ENCODE measurements at places on chromosomes 5 and 9. TPM values are rescaled to one million over a fixed set of nuclear protein-coding genes. Genes with fewer than 3 reads are reported as not detected.

GRCh38 chr9:129473523-129474244 lies 147.2 kb downstream of the C9orf50 start:
- DNase-seq: peak; percentile 78

DNA sequence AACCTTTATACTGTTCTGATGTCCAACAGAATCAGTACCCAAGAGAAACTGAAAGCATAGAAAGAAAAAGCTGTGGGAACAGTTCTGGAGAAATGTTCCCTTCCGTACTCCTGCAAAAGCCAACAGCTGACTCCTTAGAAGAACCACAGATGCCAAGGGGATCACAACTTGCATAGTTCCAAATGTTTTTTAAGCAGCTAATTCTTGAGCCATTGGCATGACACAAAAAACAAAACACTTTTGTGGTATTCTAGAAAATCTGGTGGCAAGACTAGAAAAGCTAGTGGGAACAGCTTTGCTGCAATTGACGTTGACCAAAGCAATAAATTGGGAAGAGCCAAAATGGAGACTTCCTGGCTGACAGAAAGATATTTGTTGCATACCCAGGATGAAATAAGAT lies 189.9 kb downstream of the ARL15 start:
- no peak for DNase-seq

DNA sequence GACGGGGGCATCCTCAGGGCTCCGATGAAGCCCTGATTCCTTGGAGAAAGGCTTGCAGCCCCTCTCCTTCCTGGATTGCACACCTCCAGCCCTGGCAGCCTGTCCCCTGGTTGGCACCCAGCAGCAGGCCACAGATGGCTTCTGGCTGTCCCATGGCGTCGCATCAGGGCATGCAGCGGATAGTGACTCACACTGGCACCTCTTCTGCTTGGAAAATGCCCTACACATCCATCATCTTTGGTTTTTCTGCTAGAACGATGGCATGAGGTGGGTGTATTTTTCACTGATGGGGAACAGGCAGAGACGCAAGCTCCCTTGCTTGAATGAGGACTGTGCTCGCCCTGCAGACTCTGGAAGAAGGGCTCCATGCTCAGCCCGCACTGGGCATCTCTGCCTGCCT lies 23.2 kb upstream of the IER5L start:
- DNase-seq: no peak

GRCh38 chr5:147538236-147538635 lies 28.4 kb upstream of the DPYSL3 start:
- DNase-seq: no peak

DNA sequence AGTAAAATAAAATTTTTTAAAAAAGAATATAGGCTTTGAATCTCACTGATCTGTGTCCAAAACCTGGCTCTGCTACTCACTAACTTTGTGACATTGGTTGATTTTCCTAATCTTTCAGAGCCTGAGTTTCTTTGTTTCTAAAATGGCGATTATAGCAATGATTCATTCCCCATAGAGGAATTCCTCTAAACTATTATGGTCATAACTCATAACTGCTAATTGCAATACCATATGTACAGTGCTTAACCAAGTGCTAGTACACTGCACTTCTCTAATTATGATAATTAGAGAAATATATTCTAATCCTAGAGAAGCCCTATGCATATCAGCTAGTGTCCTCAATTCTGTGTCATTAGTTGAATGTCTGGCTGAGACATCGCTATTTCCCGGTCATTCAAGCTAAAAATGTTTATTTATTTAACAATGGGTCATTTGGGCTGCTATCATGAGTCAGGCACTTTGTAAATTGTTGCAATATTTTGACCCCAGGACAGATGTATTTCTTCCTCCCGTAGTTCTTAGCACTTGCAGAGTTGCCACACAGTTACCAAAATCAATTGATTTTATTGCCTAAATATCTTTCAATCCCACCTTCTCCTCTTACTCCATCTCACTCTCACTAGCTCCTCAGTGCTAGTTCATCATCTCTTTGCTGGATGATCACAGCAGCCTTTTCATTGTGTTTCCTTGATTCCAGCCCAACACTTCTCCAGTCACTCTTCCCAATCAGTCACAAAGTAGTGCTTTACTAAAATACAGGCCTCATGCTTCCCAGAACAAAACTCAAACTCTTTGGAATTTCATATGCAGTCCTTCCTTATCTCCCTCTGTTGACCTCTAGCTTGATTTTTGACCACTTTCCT lies 200.9 kb upstream of the PAPPA start:
- no peak for DNase-seq

- DNase-seq: peak; percentile 30
These were observed 37.8 kb downstream of the ASTN2 start for GRCh38 chr9:117377046-117377445.

GRCh38 chr9:94084314-94084713 lies at the start of gene PTPDC1:
Gene PTPDC1 (plus strand): TSS chr9:94084464. CDS start chr9:94084531, 67 bp downstream.
- DNase-seq: no peak

Gene SLC6A19
- polyA plus RNA-seq: not detected

Gene CATSPER3
- 0.48 TPM for polyA plus RNA-seq

Gene MSX2
- polyA plus RNA-seq: 2.7 TPM

DNA sequence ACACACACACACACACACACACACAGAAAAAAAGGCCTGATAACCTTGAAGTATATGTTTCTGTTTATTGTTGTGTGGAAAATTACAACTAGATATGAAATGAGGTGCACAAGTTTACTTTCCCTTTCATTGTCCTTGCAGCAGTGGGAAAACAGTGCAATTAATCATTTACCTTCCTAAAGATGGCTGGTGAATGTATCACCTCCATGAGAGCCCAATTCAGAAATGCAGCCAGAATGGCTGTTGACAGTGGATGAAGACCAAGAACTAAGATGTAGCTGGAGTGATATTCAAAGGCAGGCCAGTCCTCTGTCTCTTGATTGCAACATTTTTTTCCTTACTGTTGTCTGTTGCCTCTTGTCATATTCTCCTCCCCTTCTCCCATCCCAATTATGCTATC lies 49.6 kb upstream of the EIF4EBP3 start:
- DNase-seq: no peak

DNA sequence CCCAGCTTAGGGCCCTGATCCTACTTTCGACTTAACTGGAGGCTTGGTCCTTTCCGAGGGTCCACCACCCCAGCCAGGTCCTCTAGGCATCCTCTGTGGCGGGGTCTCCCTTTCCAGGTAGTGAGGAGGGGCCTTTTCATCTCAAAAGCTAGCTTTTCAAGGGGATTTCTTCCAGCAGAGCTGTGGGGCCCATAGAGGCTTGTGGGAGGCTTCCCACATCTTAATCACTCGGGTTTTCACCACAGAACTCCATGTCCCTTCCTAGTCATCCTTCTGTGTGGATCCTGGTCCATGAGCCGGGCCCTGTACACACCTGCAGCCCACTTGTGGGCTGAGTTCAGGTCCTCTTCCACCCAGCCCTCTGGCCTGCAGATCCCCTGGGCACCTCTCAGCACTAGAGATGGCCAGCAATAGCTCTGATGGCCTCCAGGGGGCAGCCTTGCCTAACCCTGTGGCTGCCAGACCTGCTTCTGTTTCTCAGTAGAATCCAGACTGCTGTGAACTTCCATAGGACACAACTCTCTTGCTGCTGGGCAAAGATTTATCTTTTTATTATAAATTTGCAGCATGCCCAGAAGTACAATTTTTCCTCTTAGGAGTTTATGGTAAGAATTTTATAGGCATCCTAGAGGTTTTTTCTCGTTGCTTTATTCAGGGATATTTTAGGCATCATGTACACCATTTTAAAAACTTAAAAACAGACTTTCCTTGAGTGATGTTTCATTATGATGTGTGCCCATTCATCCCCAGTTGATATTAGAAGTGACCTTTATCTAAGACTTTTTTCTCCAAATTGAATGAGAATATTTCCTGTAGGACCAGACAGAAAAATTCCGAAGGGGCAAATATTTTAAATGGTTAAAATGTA lies 208.9 kb downstream of the TRIO start:
- peak; percentile 86 for DNase-seq

DNA sequence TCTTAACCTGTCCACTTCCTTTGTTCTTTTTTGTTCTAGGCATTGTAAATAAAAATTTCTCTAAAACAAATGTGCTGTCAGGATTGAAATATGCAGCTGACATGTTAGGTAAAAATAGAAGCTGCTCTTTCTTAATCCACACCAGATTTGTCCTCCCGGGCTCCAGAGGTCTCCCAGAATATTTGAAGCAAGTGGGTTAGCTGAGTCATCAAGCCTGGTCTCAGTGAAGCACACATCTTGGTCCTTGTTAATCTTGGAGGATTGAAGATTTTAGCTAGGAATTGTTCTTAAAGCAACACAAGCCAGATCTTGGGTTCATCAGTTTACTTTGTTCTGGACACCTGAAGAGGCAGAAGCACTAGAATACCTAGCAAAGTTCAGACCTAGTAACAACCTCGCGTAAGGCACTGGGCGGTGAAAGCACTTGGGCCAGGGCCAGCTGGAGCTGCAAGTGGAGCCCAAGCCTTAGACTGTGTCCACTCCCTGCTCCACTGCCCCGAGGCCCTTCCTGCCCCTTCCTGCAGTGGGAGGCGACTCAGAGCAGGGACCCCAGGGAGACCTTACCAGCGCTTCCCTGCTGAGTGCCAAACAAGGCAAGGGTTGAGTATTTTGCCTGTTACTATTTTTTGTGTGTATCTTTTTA lies 36.5 kb downstream of the HABP4 start:
- DNase-seq: peak; percentile 55

DNA sequence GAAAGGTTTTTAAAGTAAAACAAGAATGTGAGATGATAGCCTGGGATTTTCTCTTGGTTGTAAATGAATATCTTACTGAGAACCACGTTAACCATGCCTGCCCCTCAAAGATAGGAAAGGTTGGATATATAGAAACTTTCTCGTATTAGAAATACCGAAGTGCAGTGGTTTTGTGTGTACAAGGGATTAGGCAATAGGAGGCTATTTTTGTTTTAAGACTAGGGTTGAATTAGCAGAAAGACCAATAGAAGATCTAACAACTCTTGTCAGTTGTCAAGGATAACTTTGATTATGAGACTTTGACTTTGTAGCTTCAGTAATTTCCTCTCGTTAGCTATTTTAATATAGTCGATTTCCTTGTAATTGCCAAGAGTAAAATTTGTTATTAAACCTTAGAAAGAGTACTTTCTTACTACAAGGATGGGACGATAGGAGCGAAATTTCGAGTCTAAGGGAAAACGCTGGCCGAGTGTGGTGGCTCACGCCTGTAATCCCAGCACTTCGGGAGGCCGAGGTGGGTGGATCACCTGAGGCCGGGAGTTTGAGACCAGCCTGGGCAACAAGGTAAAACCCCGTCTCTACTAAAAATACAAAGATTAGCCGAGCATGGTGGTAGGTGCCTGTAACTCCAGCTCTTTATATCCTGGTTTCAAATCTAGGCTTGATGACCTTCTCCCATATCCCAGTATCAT lies 838 bp downstream of the POLK start:
- DNase-seq: no peak

DNA sequence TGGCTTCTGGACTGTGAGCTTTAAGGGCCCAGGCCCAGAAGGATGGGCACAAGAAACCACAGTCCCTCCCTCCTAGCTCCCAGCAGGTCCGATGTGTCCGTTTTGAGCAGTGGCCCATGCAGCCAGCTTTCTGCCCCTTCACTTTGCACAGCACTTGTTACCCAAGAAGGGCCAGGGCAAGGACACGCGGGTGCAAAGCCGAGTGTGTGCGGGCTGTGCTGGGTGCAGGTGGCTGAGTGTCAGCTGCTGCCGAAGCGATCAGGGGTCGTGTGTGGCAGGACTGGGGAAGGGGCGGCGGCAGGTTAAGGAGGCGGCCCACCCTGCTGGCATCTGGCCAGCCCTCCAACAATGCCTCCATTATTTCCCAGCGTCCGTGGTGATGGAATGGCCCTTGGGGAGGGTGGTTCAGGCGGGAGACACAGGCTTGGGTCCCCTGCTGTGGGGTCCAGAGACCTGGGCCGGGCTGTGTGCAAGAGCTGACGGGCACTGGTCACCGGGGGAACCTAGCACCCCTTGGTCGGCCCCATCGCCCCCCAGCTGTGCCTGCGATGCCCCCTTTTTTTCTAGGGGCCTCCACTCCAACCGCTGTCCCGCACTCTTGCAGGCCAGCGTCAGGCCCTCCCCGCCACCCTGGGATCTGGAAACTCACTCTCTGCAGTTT lies 653 bp downstream of the LHX3 start:
- no peak for DNase-seq

DNA sequence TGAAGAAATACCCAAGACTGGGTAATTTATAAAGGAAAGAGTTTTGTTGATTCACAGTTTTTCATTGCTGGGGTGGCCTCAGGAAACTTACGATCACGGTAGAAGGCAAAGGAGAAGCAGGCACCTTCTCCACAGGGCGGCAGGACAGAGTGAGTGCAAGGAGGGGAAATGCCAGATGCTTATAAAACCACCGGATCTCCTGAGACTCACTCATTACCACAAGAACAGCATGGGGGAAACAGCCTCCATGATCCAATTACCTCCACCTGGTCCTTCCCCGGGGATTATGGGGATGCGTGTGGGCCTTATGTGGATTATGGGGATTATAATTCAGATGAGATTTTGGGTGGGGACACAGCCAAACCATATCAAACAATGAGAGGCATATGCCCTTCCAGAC lies 18.5 kb upstream of the RORB start:
- no peak for DNase-seq

Gene RICTOR
- 6.6 TPM for polyA plus RNA-seq

DNA sequence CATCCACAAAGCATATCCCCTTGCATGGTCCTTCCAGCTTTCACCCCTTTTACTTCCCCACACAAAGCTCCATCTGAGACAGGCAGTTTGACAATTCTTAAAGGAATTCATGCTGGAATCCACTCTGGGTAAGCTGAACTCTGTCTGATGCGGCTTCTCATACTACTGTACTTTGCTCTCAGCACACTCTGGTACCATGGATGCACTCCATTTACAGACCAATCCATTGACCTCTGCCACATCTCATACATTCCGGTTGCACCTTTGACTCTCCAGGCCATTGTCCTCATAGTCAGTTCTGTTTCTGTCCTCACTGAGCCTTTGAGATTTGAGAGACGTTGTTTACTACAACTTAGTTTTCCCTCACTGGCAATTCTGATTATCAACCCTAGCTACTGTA lies 12.2 kb downstream of the SPATA9 start:
- DNase-seq: no peak

DNA sequence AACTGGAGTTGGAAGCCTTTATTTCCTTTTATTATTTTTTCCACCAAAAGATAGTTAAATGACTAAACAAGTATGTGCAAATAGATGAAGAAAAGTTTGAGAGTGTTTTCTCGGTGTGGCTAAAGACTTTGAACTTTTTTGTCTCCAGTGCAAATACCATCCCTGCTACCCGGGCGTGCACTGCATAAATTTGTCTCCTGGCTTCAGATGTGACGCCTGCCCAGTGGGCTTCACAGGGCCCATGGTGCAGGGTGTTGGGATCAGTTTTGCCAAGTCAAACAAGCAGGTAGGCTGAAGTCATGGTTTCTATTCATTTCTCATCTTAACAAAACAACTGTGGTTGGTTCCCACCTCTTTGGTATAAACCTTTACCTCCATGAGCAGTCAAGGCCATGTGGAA lies 26.4 kb downstream of the THBS4 start:
- DNase-seq: no peak

All from right cardiac atrium (tissue), 5 donors.